ENCODE measurements at places on chromosomes 3 and 15.

- no peak overlapping the region for H3K4me3 ChIP-seq
- H3K4me1 ChIP-seq = peaks cover 5% of the 10 kb centered on the region
- DNase-seq = no peak
- H3K27me3 ChIP-seq = peaks cover 7% of the 10 kb centered on the region
- H3K27ac ChIP-seq = no peak overlapping the region
- H3K36me3 ChIP-seq = no peaks in the 10 kb centered on the region
These were observed 331.3 kb upstream of the PROK2 start for GRCh38 chr3:72116226-72116625.

GRCh38 chr15:89155656-89156055, 65.7 kb downstream of the RLBP1 start:
- no peak for DNase-seq
- H3K36me3 ChIP-seq = peaks cover 58% of the 10 kb centered on the region
- H3K27ac ChIP-seq = peak overlapping the region; percentile 42
- H3K27me3 ChIP-seq = no peaks in the 10 kb centered on the region
- no peak overlapping the region for H3K4me3 ChIP-seq

DNA sequence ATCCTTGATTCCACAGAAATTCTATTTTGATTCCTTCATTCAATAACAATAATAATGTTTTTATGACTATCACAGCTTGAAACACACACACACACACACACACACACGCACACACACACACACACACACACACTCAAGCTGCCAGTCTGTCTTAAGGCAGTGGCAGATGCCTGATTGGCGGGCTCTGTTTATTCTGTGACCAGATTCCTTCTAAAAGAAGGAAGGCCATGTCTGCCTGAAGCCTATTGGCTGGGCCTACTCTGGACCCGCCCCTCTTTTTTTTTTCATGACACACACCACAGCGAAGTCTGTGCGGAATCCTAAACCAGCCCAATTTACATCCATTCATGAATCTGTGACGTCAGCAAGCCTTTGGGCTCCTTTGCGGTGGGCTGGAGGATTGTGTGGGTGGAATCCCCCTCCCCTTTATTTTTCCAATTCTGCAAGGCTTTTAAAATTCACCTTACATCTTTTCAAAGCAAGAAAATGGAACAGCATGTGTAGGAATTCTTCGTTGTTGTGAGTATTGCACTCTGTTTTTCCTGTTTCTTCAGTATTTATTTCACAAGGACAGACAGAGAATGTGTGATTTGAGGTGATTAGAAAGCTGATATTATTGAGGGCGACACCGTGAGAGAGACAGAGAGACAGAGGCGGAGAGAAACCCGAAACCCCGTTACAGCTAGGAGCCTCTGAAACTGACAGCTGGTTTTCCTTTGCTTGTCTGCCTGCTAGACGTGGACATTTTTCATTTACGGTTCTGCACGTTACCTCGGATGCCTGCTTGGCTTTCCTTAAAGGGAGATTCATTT, at the start of gene MAP3K13:
TSS of gene MAP3K13 (plus strand) at position 287 of the 812 bp plus-strand sequence. CDS start 65,446 bp downstream, outside the sequence.
- H3K27ac ChIP-seq = peak within 1 kb of the TSS; percentile 64
- no peaks in the 10 kb centered on the region for H3K36me3 ChIP-seq
- DNase-seq = peak; percentile 64
- H3K4me3 ChIP-seq = peak within 1 kb of the TSS; percentile 94
- H3K27me3 ChIP-seq = peaks cover 61% of the 10 kb centered on the region
- H3K4me1 ChIP-seq = peaks cover 23% of the 10 kb centered on the region

GRCh38 chr15:84702961-84703482, 12.9 kb downstream of the SEC11A start:
- no peaks in the 10 kb centered on the region for H3K27me3 ChIP-seq
- peaks cover 29% of the 10 kb centered on the region for H3K36me3 ChIP-seq
- H3K27ac ChIP-seq = peak overlapping the region; percentile 77

- no peak overlapping the region for H3K4me3 ChIP-seq
- no peaks in the 10 kb centered on the region for H3K36me3 ChIP-seq
- DNase-seq = no peak
- H3K27ac ChIP-seq = no peak overlapping the region
These were observed 215.0 kb downstream of the GRM7 start for GRCh38 chr3:7075901-7076300.

GRCh38 chr3:65914740-65915367, 123.9 kb downstream of the MAGI1 start:
- H3K4me1 ChIP-seq = peaks cover 19% of the 10 kb centered on the region
- H3K36me3 ChIP-seq = peaks cover 27% of the 10 kb centered on the region
- no peak overlapping the region for H3K4me3 ChIP-seq
- peaks cover 2% of the 10 kb centered on the region for H3K27me3 ChIP-seq
- no peak overlapping the region for H3K27ac ChIP-seq

GRCh38 chr15:85534031-85534430, 153.6 kb downstream of the AKAP13 start:
- peaks cover 69% of the 10 kb centered on the region for H3K4me1 ChIP-seq
- H3K36me3 ChIP-seq = peaks cover 56% of the 10 kb centered on the region

DNA sequence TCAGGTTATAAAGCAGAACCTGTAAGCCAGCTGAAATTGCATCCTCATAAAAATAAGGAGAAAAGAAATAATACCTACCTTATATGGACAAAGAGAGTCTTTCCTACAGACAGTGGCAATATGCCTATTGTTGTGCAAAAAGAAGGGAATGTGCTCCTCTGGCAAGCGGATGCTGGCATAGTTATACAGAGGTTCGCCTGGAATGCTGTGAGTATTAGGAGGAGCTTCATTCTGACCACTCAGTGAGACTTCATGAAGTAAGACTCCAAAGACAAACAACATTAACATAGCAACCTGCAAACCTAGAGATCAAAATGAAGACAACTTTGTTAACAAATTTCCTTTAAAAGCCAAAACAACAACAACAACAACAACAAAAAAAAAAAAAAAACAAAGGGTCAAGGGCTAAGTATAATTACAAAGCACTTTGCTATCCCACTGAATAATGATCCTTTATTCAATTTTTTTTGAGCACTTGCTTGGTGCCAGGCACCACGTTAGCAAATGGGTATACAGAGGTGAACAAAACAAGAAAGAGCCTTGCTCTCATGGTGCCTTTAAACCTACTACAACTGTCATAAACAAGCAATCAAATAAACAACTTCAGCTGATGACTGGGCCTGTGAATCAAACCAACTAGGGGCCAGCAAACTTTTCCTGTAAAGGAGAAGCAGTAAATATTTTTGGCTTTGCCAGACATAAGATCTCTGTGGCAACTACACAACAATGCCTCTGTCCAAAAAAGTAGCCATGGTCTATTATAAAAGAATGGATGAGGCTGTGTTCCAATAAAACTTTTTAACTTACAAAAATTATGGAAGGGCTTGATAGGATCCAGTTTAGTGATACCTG, 3.7 kb downstream of the EOGT start:
- peaks cover 22% of the 10 kb centered on the region for H3K36me3 ChIP-seq
- peak overlapping the region; percentile 1 for H3K4me3 ChIP-seq
- H3K27me3 ChIP-seq = no peaks in the 10 kb centered on the region
- H3K27ac ChIP-seq = peak overlapping the region; percentile 44
- no peak for DNase-seq

GRCh38 chr15:98771541-98771940, 123.2 kb downstream of the IGF1R start:
- peak overlapping the region; percentile 47 for H3K27ac ChIP-seq
- H3K4me3 ChIP-seq = no peak overlapping the region
- DNase-seq = no peak
- no peaks in the 10 kb centered on the region for H3K36me3 ChIP-seq
- peaks cover 64% of the 10 kb centered on the region for H3K4me1 ChIP-seq
- H3K27me3 ChIP-seq = no peaks in the 10 kb centered on the region

DNA sequence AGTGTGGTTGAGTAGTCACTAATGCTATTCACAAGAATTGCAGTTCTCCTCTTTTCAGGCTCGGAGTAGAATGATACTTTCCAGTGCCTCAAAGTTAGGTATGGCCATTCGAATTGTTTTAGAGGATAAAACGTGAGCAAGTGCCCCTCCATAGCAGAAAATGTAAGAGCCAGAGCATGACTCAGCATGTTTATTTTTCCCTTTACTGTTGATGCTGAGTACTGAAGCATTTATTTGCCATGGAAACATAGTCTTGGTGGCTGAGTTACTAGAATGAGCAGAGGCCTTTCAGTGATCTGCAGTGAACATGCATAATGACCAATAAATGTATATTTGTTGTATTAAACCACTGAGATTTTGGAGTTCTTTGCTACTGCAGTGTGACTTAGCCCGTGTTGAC, 540.6 kb downstream of the NLGN1 start:
- no peaks in the 10 kb centered on the region for H3K36me3 ChIP-seq
- H3K4me3 ChIP-seq = no peak overlapping the region
- no peaks in the 10 kb centered on the region for H3K27me3 ChIP-seq

DNA sequence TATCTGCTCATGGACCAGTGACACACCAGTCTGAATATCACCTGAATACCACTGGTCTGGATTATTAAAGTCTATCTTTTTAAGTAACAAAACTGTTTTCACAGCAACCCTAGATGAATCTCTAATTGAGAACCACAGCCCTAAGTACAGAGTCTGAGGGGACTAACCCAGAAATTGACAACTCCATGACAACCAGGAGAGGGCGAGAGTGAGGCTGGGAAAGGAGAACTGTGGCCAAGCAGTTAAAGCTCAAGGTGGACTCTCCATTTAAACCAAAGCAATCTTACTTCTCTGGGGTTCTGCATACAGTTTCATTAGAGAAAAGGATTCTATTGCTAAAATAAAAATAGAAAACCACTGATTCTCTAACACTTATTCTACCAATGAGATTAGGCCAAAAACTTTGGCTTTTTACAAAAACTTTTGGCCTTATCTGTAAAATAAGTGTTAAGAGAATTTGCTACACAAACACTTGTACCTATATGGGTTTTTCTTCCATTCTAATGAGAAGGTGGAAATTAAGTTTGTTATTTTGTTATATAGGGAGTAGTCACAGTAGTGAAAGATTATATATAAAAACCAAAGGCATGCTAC, 11.4 kb downstream of the NEK10 start:
- H3K27ac ChIP-seq = no peak overlapping the region
- no peak overlapping the region for H3K4me3 ChIP-seq
- peaks cover 4% of the 10 kb centered on the region for H3K27me3 ChIP-seq
- H3K36me3 ChIP-seq = no peaks in the 10 kb centered on the region
- H3K4me1 ChIP-seq = peaks cover 20% of the 10 kb centered on the region

DNA sequence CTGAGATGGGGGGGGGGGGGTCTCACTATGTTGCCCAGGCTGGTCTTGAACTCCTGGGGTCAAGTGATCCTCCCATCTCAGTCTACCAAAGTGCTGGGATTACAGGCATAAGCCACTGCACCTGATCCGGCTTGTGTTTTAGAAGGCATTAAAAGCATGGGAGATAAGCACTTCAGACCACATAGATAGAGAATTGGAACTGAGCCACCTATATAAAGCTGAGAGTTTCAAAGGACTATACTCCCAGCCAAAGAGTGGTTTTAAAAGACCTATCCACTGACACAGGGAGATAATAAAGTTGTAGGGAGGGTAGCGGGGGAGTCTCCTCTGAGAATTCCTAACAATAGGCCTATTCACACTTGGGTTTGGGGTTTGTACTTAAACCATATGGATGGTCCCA, 34.8 kb downstream of the DENND4A start:
- no peak for DNase-seq
- H3K36me3 ChIP-seq = no peaks in the 10 kb centered on the region
- no peak overlapping the region for H3K4me3 ChIP-seq
- no peak overlapping the region for H3K27ac ChIP-seq
- H3K4me1 ChIP-seq = no peaks in the 10 kb centered on the region
- H3K27me3 ChIP-seq = peaks cover 3% of the 10 kb centered on the region

DNA sequence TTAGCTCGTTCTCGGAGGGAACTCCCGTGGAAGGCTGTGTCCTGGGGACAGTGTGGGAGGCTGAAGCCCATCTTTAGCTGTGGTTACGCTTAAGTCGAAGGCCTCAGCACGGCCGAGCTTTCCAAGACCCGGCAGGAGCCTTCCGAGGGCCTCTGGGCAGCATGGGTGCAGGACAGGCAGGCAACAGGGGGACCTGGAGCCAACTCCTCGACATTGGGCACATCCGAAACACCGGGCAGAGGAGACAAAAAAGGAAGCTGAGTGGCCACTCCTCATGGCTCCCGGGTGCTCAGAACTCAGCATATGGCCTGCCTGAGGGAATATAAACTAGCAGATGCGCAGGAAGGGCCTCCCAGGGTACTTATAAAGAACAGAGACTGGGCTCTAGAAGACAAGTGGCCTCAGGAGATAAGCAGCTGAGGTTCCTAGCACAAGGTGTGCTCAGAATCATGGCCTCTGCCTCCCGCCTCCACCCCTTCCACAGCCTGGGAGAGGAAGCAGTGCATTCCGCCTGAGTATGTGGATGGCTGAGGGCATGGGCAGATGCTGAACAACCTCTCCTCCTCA, 34.1 kb downstream of the ABTB1 start:
- DNase-seq = no peak
- H3K4me1 ChIP-seq = peaks cover 48% of the 10 kb centered on the region
- peaks cover 10% of the 10 kb centered on the region for H3K27me3 ChIP-seq

DNA sequence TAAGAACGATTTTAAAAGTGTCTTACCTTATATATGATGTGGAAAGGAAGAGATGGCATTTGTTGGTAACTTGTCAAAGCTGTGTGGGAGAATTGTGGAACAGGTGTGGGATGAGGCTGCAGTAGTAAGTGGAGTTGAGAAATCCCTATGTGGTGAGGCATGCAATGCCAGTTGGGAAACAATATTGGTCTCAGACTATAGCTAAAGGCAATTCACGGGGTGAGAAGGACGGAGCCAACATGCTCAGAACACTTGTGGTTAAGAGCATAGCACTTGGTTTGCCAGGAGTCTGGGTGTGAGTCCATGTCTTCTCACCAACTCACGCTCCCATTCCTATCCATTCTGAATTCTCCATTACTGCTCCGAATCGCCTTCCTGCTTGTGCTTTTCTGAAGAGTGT, 615.6 kb upstream of the ADAMTS9 start:
- H3K27ac ChIP-seq = no peak overlapping the region
- H3K36me3 ChIP-seq = no peaks in the 10 kb centered on the region
- H3K4me1 ChIP-seq = no peaks in the 10 kb centered on the region
- DNase-seq = no peak
- no peak overlapping the region for H3K4me3 ChIP-seq
- H3K27me3 ChIP-seq = peaks cover 8% of the 10 kb centered on the region

- no peaks in the 10 kb centered on the region for H3K4me1 ChIP-seq
- H3K27ac ChIP-seq = no peak overlapping the region
- no peak overlapping the region for H3K4me3 ChIP-seq
- peaks cover under 1% of the 10 kb centered on the region for H3K27me3 ChIP-seq
- H3K36me3 ChIP-seq = peaks cover 54% of the 10 kb centered on the region
These were observed 68.2 kb downstream of the TFDP2 start for GRCh38 chr3:142081178-142081577.

DNA sequence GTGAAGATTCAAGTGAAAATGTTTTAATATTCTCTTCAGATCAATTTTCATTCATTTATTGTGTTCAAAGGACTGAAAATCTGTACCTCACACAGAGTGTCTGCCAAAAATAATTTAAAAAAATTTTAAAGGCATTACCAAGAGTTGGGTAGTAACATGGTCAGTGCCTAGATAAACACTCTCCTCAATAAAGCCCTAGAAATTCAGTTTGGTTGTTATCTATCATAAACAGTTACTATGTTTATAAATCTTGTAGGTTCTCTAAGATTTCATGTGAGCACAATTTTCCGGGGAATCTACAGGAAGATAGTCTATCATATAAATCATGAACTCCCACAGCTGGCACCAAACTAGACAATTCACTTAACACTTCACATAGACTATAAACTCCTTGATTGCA, 128.6 kb downstream of the GSK3B start:
- DNase-seq = no peak
- H3K27me3 ChIP-seq = no peaks in the 10 kb centered on the region
- H3K4me3 ChIP-seq = no peak overlapping the region
- no peaks in the 10 kb centered on the region for H3K4me1 ChIP-seq
- H3K36me3 ChIP-seq = peaks cover 60% of the 10 kb centered on the region
- H3K27ac ChIP-seq = peak overlapping the region; percentile 87

GRCh38 chr3:159239059-159239458, 437.2 kb downstream of the MFSD1 start:
- DNase-seq = no peak
- peaks cover 6% of the 10 kb centered on the region for H3K27me3 ChIP-seq
- H3K4me1 ChIP-seq = no peaks in the 10 kb centered on the region
- H3K27ac ChIP-seq = no peak overlapping the region
